Adipose tissue (tissue), 3 donors: ENCODE measurements at places on chromosomes 16 and 17. TPM values are rescaled to one million over a fixed set of nuclear protein-coding genes. Genes with fewer than 3 reads are reported as not detected.

PABPN1L gene
- 0.07 TPM for polyA plus RNA-seq

CDH16 gene
- not detected for polyA plus RNA-seq

AATK gene
- 3.9 TPM for polyA plus RNA-seq

APOBR gene
- 0.62 TPM for polyA plus RNA-seq

NPIPA7 gene
- polyA plus RNA-seq: 11.6 TPM

SCNN1G gene
- polyA plus RNA-seq: not detected

MT1G gene
- polyA plus RNA-seq: 2,088 TPM

WDR45B gene
- polyA plus RNA-seq: 65.0 TPM
